Stimulated activated naive B cell treated with anti-CD40 and anti-IgM and Interleukin-4, amounts not matched to agents 10 μg/mL and 1 μg/mL and 100 μg/mL, for 72 hours (primary cell): ENCODE measurements at places on chromosomes 7 and 10.

GRCh38 chr7:30168835-30169573, 34.2 kb downstream of the MTURN start:
- no peak for DNase-seq

- no peak for DNase-seq
Observed at GRCh38 chr7:48337781-48338180, 166.5 kb downstream of the ABCA13 start.

GRCh38 chr10:3774018-3774813, 10.8 kb downstream of the KLF6 start:
- DNase-seq = no peak

DNA sequence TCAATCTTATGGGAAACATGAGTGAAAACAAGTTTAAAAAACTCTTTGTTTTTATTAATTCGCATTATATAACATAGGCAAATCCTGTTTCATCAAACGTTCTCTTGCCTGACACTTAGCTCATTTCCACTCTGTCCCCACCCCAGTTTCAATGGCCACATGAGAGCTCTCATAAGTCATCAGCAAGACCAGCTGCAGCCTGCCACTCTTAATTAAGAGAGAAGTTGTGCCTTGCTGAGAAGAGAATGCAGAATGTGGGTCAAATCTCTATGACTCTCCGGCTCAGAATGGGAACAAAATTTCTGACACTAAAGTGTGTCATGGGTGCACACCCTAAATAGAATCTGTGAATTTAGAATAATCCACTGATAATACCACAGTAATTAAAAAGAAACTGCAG, 39.6 kb downstream of the ASAH2 start:
- DNase-seq = no peak

DNA sequence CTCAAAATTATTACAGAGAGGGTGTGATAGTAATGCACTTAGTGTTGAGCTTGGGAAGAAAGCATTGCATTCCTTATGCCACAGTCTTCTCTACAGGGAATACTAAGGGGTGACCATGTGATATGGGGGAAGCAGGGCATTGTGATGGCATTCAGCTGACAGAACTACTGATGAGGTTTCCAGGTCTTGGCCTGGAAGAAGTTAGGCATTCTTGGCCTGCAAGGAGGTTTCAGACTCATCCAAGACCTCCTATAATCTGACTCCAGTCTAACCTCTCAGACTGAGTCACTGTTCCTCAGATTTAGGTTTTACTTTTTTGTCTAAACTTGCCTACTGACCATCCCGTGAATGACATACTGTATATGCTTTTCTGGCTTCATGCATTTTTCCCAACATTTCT, 7.9 kb downstream of the STMP1 start:
- no peak for DNase-seq

- DNase-seq = no peak
Observed at GRCh38 chr7:22548313-22548712, 48.3 kb upstream of the STEAP1B start.

DNA sequence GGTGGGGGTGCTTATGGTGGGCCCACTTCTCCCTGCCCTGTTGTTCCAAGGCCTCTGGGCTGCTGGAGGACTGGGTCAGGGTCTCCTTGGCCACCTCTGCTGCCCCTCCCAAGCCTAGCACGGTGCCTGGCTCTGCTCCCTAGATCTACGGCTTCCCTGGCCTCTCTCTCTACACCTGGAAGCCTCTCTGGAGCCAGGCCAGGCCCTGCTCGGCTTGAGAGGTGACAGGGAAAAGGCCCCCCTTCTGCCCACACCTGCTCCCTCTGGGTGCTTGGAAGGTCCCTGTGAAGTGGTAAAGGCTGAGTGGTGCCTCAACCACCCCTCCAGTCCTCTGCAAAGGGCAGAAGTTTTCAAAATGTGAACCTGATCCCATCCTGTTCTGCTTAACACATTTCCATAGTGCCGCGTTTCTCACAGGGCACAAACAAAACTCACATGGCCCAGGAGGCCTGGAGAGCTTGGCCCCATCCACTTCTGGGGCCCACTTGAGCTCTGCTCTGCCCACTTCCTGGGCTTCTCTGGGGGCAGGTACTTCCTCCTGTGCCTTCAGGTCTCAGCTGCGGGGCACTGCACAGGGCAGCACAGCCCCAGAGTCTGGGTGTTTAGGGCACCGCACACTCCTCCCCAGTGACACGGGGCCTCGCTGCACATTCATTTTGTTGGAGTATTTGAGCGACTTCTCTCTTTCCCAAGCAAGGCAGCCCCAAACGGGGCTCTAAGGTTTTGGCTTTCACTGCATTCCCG, 169.9 kb downstream of the PIP4K2A start:
- DNase-seq = no peak

DNA sequence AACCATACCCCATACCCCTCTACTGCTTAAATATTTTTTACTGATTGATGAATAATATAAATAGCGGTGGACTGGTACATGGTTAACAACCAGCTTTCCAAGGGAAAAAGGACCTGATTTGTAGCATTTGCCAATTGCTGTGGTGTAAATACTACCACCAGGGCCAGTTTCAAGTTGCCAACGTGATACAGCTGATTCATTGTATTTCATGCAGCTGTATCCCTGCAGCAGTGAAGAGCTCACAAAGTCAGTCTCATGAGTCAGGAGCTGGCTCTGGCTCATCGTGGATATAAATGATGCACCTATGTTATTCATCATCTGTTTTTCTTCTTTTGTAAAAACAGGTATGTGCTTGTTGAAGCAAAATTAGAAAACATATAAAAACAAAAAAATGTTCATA, 15.2 kb downstream of the CALML5 start:
- no peak for DNase-seq

DNA sequence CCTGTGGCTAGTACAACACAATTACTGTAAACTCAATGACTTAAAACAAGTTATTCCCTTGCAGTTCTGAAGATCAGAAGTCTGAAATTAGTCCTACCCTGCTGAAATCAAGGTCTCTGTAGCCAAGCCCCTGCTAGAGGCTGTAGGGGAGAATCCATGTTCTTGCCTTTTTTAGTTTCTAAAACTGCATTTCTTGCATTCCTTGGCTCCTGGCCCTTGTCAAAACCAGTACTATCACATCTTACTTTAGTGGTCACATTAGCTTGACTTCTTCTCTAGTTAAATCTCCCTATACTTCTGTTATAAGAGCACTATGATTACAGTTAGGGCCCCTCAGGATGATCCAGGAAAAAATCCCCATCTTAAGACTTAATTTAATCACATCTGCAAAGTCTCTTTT, 567.0 kb downstream of the GFRA1 start:
- no peak for DNase-seq

GRCh38 chr7:116779216-116779615, 83.2 kb upstream of the CAPZA2 start:
- no peak for DNase-seq

DNA sequence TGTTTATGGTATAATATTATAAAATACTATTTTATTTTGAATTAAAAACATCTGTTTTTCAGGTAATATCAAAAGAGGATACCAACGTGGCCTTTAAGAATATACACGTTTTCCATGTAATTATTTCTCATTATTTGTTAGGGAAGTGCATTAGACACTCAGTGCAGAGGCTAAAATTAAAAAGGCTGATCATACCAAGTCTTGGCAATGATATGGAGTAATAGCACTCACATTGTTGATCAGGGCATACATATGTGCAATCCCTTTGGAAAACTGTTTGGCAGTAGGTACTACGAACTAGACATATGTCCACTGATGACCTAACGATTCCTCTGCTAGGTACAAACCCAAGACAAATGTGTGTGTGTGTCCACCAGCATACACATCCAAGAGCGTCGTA, 20.7 kb upstream of the VIPR2 start:
- DNase-seq = no peak

GRCh38 chr7:41010418-41010817, 692.5 kb downstream of the INHBA start:
- no peak for DNase-seq

DNA sequence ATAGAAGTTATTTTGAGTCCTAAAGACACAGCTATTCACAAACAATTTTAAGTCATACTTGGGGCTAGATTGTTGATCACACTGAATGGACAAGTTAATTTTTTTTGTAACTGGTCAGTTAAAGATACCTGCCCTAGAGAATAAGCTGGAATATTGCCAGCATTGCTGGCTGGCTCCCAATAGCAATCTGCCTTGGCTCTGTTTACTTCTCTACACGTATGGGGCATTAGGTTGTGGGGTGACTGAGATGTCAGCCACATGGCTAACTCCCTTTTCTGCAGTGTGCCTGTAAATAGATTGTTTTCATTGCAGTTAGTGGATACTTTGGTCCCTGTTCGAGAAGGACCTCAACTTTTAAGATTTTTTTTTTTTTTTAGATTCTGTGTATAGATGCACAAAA, 128.2 kb downstream of the SEMA3E start:
- no peak for DNase-seq

GRCh38 chr7:31687024-31687748, at the start of gene PPP1R17:
Gene PPP1R17, plus strand, starts transcription at chr7:31687215. Its CDS starts 5,227 bp downstream, at chr7:31692442.
- DNase-seq = no peak

GRCh38 chr7:141225916-141226618, 152.2 kb downstream of the TMEM178B start:
- no peak for DNase-seq

DNA sequence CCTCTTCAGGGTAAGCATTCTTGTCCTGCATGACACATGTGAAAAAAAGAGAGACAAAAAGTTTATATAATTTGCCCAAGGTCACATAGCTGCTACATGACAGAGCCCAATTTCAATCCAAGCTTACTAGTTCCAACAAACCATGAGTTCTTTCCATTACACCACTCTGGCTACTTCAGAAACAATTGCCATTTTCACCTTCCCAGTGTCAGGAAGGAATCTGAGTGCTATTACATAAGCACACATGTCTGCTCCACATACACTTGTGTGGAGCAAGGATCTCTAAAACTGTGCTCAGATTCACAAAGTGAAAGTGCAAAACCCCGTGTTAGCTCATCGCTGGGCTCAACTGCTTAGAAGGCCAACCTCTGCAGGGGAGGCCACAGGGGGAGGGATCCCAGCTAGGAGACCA, 356.2 kb upstream of the NFE2L3 start:
- no peak for DNase-seq

GRCh38 chr7:138753610-138754009, 44.2 kb upstream of the TMEM213 start:
- no peak for DNase-seq

DNA sequence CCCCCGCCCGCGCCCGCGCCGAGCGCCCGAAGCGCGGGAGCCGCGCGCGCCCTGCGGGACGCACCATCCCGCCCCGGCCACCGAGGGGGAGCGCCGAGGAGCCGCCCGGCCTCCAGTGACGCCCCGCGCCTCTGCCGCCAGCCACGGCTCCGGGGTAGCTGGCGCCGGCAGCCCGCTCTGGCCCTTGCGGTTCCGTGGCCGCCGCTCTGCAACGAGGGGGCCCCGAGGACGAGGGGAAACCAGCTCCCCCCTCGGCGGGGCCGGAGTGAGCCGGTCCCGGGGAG, at the start of gene PAXIP1:
PAXIP1 (minus strand) TSS at position 33 of the 284 bp plus-strand sequence. CDS start 195 bp downstream, outside the sequence.
- DNase-seq = no peak

DNA sequence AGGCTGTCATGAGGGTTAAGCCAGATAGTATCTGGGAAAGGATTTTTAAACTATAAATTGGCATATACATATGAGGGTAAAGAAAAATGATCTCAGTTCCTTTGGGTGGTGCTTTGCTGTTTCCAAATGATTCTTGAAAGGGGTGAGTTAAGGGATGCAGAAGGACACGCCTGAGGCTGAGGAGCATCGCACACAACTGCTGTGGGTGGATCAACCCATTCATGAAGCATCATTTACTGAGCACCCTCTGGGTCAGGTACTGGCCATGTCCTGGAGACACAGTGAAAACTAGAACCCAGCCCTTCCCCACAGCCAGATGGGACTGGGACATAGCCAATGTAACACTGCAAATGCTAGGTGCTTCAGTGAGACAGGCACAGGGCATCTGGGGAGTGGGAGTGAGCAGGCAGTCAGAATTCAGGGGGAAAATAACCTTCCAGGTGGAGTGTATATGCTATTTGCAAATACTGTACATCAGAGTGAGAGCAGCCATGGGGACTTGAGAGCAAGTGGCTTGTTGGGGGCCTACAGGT, 112.1 kb downstream of the WDFY4 start:
- no peak for DNase-seq

DNA sequence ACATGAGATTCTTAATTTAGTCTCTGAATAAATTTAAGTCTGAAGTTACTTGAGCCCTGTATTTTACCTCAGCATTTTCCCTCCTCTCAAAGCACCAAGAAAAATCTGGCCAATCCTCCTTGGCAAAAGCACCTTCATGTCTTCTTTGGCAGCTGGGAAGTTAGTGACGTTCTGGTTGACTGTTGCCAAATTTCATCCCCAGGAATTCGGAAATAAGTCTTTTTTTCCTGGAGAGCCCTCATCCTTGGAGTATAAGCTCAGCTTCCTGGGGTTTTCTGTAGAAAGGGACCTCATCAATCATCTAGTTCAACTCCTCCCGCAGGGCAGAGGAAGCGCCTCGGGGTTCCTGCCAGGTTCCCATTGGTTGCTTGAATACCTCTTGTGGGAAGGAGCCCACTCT, 377.6 kb downstream of the PHTF2 start:
- no peak for DNase-seq

DNA sequence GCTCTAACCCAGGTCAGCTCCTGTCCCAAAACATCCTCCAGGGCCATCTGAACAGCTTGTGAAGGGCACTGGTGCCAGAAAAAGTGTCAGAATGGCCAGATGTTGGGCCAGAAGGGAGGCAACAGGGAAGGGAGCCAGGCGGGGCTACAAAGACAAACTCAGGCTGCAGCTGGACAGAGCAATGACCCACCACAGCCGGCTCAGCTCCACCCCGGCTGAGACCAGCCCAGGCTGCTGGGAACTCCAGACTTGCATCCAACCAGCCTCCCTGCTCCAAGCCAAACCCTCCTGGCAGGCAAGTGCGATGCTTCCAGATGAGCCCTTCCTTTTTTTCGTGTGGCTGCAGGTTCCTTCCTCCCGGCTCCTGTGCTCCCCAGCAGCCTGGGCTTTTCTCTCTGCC, 466.9 kb downstream of the PTPRN2 start:
- no peak for DNase-seq
